Fibroblast of upper back skin (primary cell): ENCODE measurements at places on chromosomes 2 and 18.

DNA sequence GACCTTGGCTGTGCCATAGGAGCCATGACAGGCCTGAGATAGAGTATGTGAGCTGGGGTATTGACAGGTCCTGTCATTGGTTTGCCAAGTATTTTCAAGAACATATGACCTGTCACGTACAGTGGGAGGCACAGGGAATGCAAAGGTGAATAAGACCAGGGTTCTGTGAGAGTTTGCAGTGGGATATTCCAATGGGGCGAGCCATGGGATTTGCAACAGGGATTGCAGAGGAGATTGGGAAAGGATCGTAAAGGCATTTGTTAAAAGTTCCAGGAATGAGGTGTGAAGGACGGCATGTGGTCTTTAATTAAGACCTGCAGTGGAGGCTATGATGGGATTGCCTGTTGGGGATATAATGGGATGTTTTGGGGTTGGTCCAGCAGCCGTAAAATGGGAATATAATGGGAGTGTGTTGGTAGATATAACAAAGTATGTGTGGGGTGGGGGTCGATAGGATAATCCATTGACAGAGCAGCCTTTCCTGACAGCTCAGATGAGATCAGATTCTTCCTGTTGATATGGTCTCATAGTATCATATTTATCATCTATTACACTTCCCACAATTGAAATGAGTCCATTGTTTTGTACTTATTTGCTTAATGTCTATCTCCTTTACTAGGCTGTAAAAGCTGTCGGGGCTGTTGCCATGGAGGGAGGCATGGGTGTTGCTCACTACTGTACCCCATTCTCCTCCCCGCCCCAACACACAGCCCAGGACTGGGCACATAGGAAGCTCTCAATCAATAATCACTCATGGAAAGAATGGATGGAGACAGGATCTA is 38.1 kb downstream of the PKDCC start:
- DNase-seq = no peak

GRCh38 chr2:65574993-65575392 is 142.6 kb upstream of the SPRED2 start:
- DNase-seq = no peak

- DNase-seq = no peak
Observed at GRCh38 chr2:19349911-19350677, 8.3 kb downstream of the OSR1 start.

GRCh38 chr18:7452331-7452730 is 114.8 kb upstream of the PTPRM start:
- DNase-seq = peak; percentile 12

DNA sequence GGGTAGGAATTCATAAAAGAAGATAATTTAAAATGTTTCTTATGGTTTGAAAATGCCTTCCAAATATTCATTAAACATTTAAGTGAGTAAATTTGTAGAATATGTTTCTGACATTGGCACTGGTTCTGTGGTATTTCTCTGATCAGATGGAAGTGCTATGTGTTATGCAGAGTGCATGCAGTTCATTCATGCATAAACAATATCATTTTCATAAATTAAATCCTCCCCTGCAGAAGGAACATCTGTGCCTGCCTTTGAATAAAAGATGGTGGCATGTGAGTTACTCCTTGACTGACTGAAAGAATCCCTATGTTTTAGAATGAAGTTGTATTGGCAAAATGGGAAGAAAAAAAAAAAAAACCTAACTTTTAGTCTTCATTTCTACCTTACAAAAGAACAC is 5.9 kb downstream of the NEUROD1 start:
- DNase-seq = no peak

- DNase-seq = peak; percentile 65
Observed at GRCh38 chr2:42136782-42137124, 32.4 kb upstream of the EML4 start.

- DNase-seq = no peak
Observed at GRCh38 chr18:13026583-13027270, 35.6 kb downstream of the CEP192 start.

- peak; percentile 82 for DNase-seq
Observed at GRCh38 chr18:25503567-25504081, 151.7 kb upstream of the ZNF521 start.

DNA sequence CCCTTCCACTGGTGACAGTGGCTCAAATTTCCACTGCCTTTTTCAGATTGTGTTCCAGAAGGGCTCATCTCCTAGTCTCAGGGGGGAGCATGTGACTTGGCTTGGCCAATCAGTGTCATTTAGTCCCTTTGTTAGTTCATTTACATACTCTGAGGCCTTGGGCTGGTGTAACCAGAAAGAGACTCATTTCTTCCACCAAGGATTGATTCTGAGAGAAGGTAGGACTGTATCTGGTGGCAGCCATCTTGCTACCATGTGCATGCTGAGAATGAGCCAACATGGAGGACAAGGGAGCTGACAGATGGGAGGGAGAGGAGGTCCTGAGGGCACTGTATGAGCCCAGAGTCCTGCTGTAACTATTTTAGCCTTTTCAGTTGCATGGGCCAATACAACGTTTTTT is 191.7 kb downstream of the THSD7B start:
- no peak for DNase-seq

DNA sequence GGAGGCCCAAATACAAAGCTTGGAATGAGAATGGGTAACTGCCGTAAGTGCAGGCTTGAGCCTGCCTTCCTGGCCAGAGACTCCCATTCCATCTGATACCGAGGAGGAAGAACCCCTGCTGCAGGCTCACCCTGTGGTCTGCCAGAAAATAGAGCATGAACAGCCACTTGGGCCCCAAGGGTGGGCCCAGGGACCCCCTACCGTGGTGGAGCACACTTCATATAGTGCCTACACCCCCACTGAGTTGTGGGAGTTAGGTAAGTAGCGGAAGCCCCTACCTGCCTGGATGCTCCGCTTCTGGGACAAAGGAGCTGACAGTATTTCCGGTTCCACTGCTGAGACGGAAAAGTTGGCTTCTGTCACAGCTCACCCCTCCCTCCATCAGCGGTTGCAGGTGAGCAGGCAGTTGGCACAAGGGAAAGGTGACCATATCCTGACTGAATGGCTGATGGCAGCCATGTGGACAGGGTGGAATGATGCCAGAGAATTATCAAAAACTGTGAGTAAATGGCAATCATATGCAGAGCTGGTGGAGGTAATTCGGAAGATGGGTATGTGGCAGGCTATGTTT is 11.5 kb upstream of the C2orf42 start:
- DNase-seq = no peak

- no peak for DNase-seq
Observed at GRCh38 chr2:188119112-188119838, 172.4 kb upstream of the GULP1 start.

GRCh38 chr2:167652401-167652800 is 595.0 kb downstream of the STK39 start:
- DNase-seq = no peak

DNA sequence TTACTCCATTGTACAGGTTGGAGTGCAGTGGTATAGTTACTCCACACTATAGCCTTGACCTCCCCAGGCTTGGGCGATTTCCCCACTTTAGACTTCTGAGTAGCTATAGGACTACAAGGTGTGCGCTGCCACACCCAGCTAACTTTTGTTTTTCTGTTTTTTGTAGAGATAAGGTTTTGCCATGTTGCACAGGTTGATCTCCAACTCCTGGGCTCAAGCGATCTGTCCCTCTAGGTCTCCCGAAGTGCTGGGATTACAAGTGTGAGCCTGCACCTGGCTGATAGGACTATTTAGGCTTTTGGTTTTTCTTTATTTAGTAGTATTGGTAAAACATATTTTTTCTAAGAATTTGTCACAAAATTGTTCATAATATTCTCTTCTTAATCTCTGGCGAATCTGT is 121.7 kb downstream of the PHLPP1 start:
- no peak for DNase-seq

DNA sequence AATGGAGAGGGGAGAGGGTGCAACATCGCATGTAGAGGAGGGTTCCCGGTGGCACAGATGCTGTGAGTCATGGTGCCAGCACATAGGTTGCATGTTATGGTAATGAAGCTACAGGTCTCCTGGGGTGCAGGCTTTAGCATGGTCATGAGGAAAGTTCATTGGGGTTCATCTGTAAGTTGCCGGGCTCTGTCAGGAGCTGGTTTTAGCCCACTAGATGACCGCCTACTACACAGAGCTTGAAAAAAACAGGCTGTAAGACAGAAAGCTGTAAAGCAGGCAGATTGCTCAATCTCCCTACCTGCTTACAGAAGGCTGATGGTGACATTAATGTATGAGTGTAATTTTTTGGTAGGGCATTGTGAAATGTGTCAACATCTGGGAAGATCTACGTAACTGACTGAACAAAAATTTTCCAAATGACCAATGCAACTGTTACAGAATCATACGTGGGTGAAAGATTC is 23.9 kb downstream of the DYSF start:
- DNase-seq = no peak

- peak; percentile 53 for DNase-seq
Observed at GRCh38 chr2:37284381-37284780, 40.3 kb downstream of the PRKD3 start.

DNA sequence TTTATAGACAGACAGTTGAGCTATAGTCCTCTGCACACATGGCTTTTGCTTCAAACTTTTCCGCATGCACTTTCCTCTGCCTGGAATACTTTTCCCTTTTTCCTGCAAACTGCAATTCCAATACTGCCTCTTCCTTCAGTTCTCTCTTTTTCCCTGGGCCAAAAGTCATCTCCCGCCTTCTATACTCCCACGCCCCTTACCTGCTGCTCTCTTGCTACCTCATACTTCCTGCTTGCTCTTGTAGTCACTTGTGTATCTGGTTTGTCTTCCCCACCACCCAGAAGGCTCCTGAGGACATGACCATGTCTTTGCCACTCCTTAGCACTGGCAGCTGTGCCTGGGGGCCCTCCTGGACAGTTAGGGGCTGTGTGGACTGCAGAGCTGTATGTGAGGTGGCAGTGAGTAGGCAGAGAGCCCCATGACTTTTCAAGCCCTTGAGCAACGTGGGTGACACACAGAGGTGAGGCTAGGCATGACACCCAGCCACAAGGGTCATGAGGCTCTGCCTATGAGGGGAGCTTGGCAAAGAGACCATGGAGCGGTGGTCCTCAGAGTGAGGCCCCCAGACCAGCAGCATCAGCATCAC is 23.2 kb downstream of the SPEG start:
- no peak for DNase-seq

DNA sequence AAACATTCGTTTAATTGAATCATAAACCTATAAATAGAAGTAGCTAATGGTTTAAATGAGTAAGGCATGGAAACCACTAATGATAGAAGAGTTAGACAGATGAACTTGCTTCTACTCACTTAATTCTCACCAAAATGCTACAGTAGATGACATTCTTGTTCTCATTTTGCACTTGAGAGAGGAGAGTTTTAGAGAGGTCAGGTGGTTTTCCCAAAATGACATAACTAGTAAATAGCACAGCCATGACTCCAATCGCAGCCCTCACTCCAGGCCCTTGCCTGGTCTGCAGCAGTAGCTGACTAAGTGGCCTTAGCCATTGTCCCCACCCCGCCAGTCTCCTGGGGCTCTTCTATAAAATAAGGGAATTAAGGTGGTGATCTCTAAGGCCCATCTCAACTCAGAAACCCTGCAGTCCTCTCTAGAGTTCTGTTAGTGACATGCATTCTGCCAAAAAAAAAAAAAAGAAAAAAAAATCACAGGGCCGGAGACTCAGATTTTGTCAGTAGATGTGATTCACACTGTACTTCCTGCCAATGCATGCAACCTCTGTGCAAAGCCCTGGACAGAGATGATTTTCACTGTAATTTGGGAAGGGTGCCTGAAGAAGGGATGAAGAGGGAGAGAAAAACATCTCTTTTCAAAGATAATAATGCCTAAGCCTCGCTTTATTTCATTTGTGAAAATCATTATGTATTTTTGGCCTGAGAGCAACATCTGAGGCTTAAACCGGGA is 221.8 kb downstream of the ANAPC1 start:
- peak; percentile 82 for DNase-seq

GRCh38 chr2:207658156-207658555 is 33.0 kb upstream of the METTL21A start:
- DNase-seq = no peak

GRCh38 chr2:5539282-5540165 is 152.7 kb upstream of the SOX11 start:
- DNase-seq = no peak

DNA sequence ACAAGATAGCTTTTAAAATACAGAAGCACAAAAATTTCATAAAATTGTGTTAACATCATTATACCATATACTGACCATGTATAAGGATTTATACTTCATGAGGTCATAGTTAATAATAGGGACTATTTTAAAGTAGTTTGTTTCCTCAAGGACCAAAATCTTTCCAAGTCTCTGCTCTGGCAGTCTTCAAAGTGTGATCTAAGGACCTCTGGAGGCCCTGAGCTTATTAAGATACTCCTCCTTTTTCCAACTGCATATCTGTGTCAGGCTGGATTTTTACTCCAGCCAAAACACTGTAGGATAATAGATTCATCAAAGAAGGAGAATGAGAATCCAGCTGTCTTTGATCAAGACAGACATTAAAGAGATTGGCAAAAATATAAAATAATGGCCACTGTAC is 1.7 kb upstream of the SCYGR2 start:
- DNase-seq = no peak

DNA sequence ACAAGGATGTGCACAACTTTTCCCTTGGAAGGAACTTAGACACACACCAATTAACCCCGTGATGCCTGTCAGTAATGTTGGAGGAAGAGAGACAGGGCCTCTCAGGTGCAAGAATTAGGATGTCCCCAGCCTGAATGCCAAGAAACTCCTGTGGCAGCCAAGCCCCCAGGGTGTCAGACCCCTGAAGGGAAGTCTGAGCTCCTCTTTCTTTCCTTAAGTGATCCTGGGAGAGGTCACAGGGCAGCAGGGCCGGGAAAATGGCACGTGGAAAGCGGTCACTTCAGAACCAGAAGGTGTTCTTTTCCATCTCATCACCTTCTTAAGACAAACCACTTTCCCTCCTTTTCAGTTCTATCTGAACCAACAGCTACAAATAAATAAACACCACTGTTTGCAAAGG is 185.9 kb downstream of the ANAPC1 start:
- DNase-seq = no peak

DNA sequence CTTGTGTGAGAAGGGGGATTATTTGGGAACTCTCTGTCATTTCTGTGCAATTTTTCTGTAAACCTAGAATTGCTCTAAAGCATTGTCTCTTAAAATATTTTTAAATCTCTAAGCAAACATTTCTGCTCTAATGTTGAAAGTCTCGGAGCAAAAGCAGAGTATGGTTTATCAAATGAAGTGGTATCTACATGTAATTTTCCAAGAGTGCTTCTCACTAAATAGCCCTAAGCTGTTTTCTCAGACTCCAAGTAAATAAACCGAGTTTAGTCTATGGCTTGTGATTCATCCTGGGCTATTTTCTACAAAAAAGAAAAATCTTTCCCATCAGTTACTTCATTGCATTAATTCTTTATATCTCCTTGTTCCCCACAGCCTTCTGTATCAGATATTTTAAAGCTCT is 90.8 kb downstream of the METTL4 start:
- no peak for DNase-seq

DNA sequence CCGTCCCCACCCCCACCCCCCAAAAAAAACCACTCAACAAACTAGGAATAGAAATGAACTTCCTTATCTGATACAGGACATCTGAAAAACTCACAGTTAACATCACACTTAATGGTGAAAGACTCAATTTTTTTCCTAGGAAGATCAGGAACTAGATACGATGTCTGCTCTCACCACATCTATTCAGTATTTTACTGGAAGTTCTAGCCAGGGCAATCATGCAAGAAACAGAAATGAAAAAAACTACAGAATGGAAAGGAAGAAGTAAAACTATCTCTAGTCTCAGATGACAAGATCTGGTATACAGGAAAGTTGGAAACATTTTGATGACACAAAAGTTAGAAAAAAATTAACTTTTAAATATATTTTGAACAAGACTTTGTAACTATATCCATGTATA is 114.4 kb upstream of the FZD5 start:
- no peak for DNase-seq
